Stimulated activated naive CD4-positive, alpha-beta T cell treated with Interleukin-2 at 50 U/mL for 16 hours (primary cell): ENCODE measurements at places on chromosomes 2 and 18.

DNA sequence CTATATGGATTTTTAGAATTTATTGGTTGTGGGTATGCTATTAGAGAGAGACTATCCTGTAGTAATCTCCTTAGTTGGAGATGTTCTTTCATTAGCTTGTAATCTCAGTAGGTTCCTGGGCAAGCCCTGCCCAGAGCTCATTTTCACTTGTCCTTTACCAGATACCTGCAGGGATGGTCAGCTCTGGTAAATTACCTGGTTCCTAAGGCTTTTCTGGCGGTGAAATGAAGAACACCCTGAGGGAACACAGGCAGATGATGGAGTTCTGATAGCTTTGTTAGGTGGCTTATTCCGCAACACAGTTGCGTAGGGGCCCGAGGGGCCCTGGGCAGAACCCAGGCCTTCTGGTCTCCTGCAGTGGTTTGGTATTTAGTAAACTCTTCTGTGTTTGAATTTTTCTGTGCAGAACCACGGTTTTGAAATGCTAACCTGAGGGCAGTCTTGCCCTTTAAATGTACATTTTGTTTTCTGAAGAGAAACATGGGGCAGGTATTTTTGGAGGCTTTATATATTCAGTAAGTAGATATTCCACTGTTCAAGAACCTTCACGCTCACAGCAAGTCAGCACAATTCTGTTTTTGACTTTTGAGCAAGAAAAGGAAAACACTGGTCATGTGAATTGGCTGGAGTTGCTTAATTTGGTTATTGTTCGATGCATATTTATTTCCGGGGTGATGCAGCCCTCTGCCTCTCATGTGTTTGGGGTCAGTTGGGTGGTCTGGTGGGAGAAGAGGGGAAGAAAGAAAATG is 22.4 kb downstream of the ZNF532 start:
- no peak for DNase-seq

- no peak for DNase-seq
Measured at GRCh38 chr2:16277117-16277516, 336.8 kb downstream of the MYCN start.

- no peak for DNase-seq
Measured at GRCh38 chr18:41162781-41163180, 792.3 kb upstream of the PIK3C3 start.

GRCh38 chr2:53942280-53942679 is 28.5 kb downstream of the PSME4 start:
- no peak for DNase-seq

- no peak for DNase-seq
Measured at GRCh38 chr2:55883357-55883756, 40.2 kb downstream of the EFEMP1 start.
